NCI-H345 (cell line): ENCODE measurements at places on chromosomes 12 and 14.

- DNase-seq, result no peak
These were observed 12.0 kb downstream of the DLK1 start for GRCh38 chr14:100738704-100739131.

DNA sequence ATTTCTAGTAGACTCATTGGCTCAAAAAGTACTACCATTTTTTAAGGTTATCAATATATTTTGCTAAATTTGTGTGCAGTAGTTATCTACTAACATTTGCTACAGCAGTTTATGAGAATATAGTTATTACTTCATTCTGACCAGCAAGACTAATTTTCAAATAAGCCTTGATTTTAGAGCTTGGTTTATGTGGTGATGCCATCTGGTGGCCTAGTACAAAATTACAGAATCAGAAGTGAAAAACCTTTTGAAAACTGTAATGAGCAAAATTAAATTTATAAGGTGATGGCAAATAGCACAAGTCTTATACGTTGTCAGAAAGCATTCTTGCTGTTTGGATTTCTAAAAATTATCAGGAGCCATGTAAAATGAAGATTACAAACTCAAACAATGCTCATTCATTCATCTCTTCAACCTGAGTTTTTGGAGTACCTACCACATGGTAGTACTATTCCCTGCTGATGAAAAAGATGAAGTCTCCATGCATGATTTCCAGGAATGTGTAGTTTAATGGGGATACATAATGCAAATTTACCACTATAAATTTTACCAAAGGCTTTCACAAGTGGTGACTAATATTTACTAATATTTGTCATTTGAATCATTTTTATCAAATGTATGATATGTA lies 51.0 kb downstream of the MAGOHB start:
- peak; percentile 37 for DNase-seq

GRCh38 chr12:108335349-108336119 lies 3.6 kb downstream of the CMKLR1 start:
- DNase-seq, result no peak

- no peak for DNase-seq
These were observed 15.3 kb downstream of the UBE2N start for GRCh38 chr12:93426412-93426805.

DNA sequence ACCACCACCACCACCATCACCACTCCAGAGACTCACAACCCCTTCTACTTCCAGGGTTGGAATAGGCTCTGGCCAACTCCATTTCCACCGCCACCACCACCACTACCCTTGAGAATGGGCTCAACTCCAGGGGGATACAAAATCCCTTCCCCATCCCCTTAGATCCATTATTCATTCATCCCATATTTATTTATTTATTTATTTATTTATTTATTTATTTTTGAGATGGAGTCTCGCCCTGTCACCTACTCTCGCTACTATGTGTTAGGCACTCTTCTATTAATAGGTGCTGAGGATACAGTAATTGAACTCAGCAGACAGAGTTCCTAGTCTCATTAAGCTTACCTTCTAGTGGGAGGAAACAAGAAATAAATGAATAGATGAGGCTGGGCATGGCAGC lies 4.8 kb upstream of the ADCY6 start:
- DNase-seq, result no peak
